ENCODE measurements at places on chromosomes 2 and 18.

DNA sequence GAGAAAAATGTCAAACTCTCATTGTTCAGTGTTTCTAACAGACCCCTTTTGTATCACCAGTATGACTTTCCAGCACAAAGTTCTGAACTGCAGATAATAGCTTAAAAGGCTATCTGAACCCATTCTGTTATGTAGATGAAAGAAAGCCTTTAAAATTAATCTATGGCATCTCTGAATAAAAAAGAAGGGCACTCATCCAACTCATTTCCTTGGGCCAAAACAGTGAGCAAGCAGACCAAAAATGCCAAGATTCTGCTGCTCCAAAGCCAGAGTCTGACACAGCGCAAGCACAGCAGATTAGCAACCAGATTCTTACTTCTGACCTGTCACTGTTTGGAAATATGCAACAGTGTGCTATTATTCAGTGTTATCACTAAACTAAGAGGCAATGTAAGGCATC is 22.6 kb upstream of the ITGA6 start:
- no peak for DNase-seq

GRCh38 chr2:19102696-19103423 is 255.6 kb downstream of the OSR1 start:
- DNase-seq = no peak

DNA sequence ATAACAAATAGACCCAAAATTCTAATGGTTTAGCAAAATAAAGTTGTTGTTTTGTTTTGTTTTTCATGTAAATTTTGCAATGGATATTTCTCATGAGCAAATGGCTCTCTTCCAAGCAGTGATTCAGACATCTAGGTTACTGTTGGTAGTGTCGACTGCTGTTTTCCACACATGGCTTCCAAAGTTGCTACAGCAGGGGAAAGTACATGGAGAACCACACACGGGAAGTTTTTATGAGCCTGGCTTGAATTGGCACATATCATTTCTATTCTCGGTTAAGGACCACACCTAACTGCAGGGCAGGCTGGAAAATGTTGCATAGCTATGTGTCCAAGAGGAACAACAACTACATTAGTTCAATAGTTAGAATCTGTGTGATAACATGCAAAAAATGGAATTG is 262.1 kb downstream of the GALNT13 start:
- DNase-seq = no peak

- DNase-seq = no peak
Observed at GRCh38 chr2:106183101-106183696, 10.9 kb downstream of the UXS1 start.

DNA sequence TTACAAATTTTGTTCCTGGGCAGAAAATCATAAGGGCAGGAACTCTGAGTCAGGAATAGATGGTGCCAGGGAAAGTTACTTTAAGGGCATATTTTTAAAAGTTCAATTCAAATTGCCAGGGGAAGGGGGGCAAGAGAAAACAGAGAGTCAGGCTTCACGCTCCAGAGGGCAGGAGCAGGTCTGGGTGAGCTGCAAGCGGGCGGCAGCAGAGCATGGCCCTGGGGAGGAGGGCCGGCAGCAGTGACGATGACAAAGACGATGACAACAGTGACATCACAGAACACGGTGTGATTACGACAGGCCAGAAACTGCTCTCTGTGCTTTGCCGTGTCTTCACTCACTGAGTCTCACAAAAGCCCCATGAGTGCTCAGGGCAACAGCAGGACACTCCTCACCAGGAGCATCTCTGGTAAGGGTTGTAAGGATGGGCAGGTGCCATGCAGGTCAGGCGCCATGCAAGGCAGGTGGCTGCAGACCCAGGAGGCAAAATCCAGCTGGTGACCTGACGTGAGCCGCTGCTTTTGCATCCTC is 23.3 kb downstream of the CHST10 start:
- DNase-seq = no peak

All from stimulated activated CD8-positive, alpha-beta memory T cell treated with anti-CD3 and anti-CD28 coated beads, Interleukin-7, amount 100 ng/mL, for 1 hour (primary cell).